ENCODE measurements at places on chromosomes 6 and 20. TPM values are rescaled to one million over a fixed set of nuclear protein-coding genes. Genes with fewer than 3 reads are reported as not detected.

DNA sequence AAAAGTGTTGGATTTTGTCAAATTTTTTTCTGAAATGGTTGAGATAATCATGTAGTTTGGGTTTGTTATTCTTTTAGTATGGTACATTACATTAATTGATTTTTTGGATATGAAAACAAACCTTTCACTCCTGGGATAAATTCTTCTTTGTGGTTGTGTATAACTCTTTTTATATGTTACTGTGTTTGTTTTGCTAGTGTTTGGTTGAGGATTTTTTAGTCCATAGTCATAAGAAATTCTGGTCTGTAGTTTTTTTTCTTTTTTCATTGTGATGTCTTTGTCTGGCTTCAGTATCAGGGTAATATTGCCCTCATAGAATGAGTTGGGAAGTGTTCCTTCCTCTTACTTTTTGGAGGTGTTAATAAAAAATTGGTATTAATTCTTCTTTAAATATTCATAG lies 122.2 kb upstream of the ATXN1 start:
- no peak for ATAC-seq

BCAS4 gene
- total RNA-seq: 0.96 TPM

KCNK16 gene
- total RNA-seq: not detected

RBL1 gene
- 6.3 TPM for total RNA-seq

DNA sequence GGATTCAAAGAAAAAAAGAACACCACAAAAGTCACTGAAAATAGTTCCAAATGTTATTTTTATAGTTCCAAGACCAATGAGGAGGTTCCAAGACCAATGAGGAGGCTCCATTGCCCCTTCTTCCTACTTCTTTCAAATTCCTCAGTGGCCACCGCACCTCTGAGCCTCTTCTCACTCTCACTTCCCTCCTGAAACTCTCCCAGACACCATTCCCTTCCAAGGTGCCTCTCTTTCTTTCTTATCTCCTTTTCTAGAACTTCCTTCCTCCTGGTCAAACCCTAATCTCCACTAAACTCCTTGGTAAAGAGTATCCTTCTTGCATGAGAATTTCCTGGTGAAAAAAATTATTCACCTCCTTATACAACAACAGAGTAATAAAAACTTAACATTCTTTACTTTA lies 20.4 kb upstream of the MCUR1 start:
- no peak for ATAC-seq

DNA sequence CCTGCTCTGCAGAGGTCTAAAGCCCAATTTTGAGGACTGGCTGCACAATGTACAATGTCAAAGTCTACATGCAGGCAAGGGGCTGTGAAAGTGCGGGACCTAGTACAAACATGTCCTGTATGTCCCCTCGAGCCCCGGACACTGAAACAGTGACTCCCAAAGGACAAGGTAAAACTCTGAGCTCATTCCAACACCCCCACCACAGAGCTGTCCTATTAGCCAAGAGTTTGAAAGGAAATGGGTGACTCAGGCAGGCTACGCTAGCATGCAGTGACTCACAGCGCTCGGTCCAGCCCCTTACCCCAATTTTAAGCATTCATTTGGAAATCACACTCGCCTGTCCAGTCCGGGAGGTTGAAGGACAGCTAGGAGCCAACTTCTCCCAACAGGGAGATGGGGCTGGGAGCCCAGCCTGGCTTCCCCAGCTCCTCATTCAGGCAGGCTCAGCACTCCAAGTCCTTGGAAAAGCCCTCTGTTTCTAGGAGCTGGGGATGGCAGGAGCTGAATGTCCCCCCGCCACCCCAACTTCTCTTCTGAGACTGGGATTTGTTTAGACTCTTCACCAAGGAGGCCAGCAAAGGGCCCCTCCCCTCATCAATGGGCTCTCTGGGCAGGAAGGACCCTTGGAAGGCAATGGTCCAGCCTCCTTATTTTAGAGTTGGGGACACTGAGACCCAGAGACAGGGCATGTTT lies 3.9 kb downstream of the SDC4 start:
- ATAC-seq: peak; percentile 62

- ATAC-seq: no peak
Measured at GRCh38 chr6:157935786-157936185, 45.9 kb upstream of the SYNJ2 start.

DNA sequence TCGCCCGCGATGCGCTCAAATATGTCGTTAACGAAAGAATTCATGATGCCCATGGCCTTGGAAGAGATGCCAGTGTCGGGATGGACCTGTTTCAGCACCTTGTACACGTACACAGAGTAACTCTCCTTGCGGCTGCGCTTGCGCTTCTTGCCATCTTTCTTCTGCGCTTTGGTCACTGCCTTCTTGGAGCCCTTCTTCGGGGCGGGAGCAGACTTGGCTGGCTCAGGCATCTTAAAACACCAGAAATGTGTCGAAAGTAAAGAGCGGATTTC lies 36.4 kb downstream of the HFE start:
- no peak for ATAC-seq

- no peak for ATAC-seq
Measured at GRCh38 chr6:168047841-168048723, 30.9 kb downstream of the FRMD1 start.

GRCh38 chr6:90314514-90314913 lies 17.9 kb upstream of the BACH2 start:
- no peak for ATAC-seq

- peak; percentile 77 for ATAC-seq
Measured at GRCh38 chr20:54199721-54200176, 8.1 kb upstream of the PFDN4 start.

DNA sequence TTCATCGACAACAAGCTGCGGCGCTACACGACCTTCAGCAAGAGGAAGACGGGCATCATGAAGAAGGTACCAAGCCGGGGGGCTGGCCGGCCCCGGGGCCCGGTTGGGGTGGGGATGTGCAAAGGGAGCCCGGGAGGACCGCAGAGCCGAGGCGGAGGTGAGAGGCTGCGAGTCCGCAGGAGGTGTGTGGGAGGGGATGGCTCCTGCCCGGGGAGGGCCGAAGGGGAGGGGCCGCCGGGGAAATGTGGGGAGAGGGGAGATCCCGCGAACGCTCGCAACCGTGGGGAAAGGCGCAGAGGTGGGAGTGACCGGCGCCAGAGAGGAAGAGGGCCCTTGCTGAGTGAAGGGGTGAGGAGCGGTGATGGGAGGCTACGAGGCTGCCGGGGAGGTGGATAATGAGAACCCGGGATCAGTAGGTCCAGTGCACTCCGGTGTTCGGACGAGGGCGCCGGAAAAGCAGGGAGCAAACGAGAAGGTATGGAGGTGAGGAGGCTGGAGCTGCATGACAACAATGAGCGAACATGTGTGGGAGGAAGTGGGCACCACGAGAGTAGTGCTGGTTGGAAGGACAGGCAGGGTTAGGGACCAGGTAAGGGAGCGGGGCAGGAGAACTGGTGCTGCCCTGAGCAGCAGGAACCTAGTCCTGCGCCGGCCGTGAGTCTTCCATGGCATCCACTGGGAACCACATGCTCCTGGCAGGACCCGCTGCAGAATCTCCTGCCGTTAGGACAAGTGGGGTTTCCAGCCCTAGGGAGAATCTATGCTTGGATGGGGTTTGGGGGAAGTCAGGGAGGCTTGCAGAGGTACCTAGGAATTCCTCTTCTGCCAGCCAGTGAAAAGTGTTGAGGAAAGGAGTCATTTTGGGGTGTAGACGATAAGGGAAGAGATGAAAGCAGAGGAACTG lies 1.3 kb downstream of the SRF start:
- ATAC-seq: no peak

All from esophagus mucosa (tissue), 1 donor.